Neural progenitor cell (in vitro differentiated cells): ENCODE measurements at places on chromosomes 6 and 20. TPM values are rescaled to one million over a fixed set of nuclear protein-coding genes. Genes with fewer than 3 reads are reported as not detected.

The SPATS1 gene
- total RNA-seq = 0.25 TPM in 1 of 2 replicates, not detected in the other

- no peak overlapping the region for H3K27ac ChIP-seq
Observed at GRCh38 chr6:103215847-103216246, 1643.9 kb downstream of the HACE1 start.

DNA sequence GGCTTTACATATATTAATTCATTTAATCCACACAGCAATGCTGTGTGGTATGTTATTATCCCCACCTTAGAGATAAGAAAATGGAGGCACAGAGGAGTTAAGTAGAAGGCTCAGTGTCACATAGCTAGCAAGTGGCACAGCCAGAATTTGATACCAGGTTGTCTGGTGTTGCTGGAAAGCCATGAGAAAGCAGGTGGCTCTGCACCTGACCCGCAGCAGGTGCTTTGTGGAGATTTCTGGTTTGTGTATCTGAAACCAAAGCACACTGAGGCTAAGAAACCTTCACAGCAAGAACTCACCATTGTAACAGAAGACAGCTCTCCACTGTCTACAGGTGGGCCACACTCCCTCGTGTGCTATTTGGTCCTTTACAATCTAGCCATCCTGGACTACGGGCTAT, 7.5 kb downstream of the ELMO2 start:
- H3K4me3 ChIP-seq = no peak overlapping the region
- H3K36me3 ChIP-seq = no peaks in the 10 kb centered on the region
- no peaks in the 10 kb centered on the region for H3K27me3 ChIP-seq

- peaks cover 13% of the 10 kb centered on the region for H3K4me1 ChIP-seq
- H3K27ac ChIP-seq = no peak overlapping the region
- no peaks in the 10 kb centered on the region for H3K27me3 ChIP-seq
- H3K36me3 ChIP-seq = no peaks in the 10 kb centered on the region
Observed at GRCh38 chr6:170160031-170160627, 130.7 kb downstream of the DLL1 start.

DNA sequence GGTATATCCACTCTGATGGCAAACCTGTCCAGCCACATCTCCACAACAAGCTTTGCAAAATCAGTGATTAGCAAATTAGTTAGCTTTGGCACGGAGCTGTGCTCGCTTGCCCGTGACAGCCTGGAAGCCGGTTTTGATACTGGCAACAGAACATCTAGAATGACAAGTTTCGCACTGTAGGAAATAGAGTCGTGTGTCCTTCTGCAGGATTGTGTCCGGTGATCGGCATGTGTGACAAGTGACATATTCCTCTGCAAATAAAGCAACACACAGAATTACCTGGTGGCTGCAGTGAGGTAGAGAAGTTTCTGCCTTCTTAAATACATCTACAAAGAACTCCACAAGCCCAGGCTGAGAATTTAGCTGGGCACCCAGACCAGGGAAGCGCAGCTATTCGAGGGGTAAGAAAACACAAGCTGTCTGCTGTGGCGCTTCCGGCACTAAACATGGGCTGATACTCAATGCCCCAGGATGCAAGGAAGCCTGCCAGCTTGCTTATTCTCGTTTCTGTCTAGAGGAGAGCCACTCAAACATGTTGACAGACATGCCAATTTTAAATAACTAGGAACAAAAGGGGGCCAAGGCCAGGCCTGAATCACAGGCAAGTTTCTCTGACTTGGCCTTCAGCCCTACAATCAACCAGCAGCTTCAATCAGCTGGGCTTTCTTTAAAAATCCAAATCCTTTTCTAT, 22.2 kb downstream of the EIF2S2 start:
- no peak for DNase-seq
- H3K4me3 ChIP-seq = no peak overlapping the region
- no peaks in the 10 kb centered on the region for H3K4me1 ChIP-seq

DNA sequence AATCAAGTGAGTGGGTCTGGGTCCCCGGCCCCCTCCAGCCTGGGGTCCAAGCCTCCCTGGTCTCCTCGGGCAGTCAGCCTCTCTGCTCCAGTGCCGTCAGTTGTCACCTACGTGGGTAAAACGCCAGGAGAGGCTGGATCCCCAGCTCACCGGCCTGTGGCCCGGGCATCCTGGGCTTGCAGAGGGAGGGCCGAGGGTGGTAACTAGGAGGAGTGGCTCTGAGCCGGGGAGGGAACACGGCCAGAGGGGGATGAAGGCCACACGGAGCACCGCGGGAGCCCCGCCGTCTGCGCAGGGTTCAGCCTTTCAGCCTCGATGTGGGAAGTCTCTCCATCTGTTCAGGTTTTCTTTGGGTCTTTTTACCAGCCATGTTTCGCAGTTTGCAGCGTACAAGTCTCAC, 29.5 kb upstream of the BHLHE23 start:
- H3K4me1 ChIP-seq = peaks cover 16% of the 10 kb centered on the region
- DNase-seq = no peak
- H3K4me3 ChIP-seq = no peak overlapping the region
